ENCODE measurements at places on chromosomes 6 and 20.

GRCh38 chr6:21891080-21891479, 297.5 kb downstream of the SOX4 start:
- no peak for DNase-seq

GRCh38 chr6:116764961-116765841, at the start of gene FAM162B:
TSS of gene FAM162B (minus strand) at chr6:116765719. CDS start at chr6:116765576, 143 bp downstream.
- peak; percentile 19 for DNase-seq

DNA sequence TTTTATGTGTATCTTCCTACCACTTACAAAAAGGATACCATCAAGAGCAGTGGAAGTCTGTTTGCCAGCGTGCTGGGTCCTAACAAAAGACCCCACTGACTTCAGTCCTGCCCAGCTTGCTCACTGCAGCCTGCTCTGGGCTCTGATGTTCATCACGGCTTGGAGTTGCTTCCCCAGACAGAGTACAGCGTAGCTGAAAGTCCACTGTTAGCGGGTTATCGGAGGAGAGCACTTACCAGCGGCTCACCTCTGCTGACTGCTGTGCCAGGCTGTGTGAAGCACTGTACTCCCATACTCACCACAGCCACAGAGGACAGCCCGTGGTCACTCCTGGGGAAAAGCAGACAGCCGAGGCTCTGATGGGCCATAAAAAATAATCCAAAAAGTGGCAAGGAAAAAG, 40.2 kb downstream of the CTCFL start:
- no peak for DNase-seq

DNA sequence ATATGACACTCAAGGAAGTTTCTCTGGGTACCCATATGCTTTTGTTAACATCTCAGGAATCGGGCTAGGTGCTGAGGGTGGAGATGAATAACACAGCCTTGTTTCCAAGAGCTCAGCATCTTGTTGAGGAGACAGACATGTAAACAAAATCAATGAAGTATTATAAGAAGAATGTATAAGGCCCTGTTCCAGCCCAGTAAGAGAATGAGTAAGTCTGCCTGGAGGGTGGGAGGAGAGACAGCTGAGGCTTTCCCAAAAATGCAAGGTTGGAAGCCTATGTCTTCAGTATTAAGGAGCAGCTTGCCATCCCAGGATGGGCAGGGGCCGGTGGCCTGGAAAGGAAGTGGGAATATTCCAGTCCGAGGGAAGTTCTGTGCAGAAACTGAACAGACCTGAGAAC, 615.3 kb upstream of the BTBD3 start:
- no peak for DNase-seq

- no peak for DNase-seq
Measured at GRCh38 chr6:138824482-138825144, 28.7 kb downstream of the ECT2L start.

DNA sequence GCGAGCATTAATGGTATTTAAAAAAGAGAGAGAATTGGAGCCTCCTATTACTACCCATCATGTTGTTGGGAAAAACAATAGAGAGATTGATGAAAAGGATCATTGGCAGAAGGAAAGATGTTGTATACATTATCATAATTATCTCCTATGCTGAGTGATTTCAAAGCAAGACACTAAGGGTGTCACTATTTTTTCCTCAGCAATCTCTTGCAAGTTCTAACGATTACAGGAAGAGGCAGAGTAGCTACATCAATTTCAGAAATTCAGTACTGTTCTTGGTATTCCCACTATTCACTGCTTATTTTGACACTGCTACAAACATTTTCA, 891.2 kb downstream of the C6orf118 start:
- DNase-seq: no peak

DNA sequence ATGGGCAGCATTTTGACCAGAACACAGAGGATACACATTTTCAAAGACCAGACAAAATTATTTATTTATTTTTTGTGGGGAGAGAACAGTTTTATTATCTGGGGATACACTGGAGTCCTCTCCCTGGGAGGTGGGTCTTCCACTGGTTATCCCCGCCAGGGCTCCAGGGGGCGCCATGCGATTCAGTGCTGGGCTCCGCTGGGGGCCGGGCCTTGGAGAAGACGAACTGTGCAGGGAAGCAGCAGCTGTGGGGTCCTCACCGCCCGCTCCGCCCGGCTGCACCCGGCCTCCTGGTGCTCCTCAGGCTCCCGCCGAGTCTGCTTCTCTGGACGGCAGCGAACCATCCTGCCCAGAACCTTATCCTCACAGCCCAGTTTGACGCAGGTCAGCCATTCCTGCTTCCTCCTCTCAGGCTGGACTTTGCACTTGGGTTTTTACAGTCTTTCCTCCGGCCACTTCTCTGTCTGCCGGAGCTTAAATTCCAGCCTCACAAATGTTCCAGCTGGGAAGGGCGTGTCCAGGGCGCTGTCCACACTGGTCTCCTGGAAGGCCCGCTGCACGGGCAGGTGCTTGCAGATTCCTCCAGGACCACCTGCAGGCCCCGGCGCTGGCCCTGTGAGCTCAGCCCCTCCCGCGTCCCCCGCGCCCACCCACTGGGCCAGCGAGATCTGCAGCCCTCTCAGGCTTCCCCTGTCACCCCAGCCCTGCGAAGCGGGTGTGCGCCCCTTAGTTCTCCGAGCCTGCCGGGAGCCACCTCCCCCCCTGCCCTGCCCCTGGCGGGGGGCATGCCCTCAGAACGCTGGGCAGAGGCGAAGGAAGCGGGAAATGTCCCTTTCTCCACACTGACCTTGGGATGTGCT, 1830.0 kb upstream of the DEFB115 start:
- DNase-seq: no peak

- no peak for DNase-seq
Measured at GRCh38 chr6:128500014-128500413, 20.4 kb downstream of the PTPRK start.

- no peak for DNase-seq
Measured at GRCh38 chr6:79613912-79614311, 17.2 kb upstream of the SH3BGRL2 start.

- peak; percentile 64 for DNase-seq
Measured at GRCh38 chr6:135880066-135880972, 28.8 kb downstream of the PDE7B start.

DNA sequence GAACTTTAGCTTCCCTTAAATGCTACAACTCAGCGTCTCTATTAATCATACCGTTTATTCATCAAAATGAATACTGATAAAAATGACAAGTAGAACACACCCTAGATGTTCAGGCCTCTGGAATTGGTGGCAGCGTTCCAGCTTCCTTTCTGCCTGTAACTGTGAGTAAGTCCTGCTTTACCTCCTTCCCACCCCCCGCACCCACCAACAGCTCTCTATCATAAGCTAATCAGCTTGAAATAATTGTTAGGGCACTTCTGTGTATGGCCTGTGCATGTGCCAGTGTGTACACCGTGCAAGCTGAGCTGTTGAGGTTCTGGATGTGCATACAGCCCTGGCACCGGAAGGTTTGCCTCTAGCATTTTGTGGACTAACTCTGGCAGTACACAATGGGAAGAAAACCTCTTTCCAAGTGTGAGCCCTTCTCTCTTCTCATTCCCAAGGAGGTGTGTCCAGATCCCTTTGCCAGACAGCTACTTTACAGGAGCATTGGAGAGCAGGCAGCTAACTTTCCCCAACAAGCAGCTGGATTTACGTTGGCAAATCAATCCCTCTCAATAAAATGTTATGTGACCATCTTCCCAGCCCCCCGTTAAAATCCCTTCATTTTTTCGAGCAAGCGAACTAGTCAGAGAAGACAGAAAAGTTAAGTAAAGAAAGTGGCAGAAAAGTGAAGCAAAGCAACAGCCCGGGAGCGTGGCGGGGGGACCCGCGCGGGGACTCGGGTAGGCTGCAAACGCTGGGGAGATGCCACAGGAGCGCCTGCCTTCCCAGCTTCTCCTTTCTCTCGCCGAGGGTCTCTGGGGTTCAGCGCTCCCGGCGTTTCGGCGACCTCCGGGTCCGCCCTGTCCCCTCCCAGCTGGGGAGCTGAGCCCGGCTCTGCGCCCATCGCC, 803 bp upstream of the ADGRG6 start:
- DNase-seq: peak; percentile 42

- peak; percentile 66 for DNase-seq
Measured at GRCh38 chr6:34358389-34358905, 34.0 kb downstream of the NUDT3 start.

Data from HTR-8/SVneo (cell line).